ENCODE measurements at places on chromosomes 13 and 19. TPM values are rescaled to one million over a fixed set of nuclear protein-coding genes. Genes with fewer than 3 reads are reported as not detected.
A peak's percentile ranks its signal among the peaks of the same experiment; 100 is the strongest.

DNA sequence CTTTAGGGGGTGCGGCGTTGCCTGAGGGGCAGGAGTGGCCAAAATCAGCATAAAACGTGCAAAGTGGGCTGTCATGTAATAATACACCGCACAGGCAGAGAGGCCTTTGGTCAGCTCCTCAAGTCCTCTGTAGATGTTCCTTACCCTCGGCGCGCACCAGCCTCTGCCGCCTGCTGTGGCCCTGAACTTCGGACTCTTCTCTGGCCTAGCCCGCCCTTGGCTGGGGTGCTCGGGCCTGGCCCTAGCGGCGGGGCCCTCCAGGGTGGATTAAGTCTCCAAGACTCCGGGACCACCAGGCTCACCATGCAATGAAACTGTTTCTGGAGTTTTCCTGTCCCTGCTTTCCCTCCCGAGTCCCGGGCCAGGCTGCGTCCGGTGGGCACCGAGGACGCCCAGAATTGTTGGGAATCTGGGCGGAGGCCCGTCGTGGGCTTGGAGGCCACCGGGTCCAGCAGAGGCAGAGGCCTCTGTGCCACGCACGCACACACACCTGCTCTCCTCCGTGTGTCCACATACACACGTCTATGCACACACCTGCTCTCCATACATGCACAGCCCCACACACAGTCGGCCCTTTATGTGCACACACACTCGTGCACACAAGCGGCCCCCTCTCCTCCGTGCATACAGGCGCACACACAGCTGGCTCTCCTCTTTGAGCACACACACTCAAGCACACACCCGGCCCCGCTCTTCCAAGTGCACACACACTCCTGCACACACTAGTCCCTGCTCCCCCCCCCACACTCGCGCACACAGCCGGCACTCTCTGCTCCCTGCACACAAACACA is 1.5 kb upstream of the TFDP1 start:
- peaks cover 12% of the 10 kb centered on the region for H3K36me3 ChIP-seq
- H3K4me1 ChIP-seq: peaks cover 15% of the 10 kb centered on the region
- H3K4me3 ChIP-seq: no peak overlapping the region
- no peak for DNase-seq
- H3K27ac ChIP-seq: no peak overlapping the region

The ZNF737 gene
- 77.2 TPM for total RNA-seq

The ZNF446 gene
- total RNA-seq: 5.3 TPM

The DIRAS1 gene
- not detected for total RNA-seq

DNA sequence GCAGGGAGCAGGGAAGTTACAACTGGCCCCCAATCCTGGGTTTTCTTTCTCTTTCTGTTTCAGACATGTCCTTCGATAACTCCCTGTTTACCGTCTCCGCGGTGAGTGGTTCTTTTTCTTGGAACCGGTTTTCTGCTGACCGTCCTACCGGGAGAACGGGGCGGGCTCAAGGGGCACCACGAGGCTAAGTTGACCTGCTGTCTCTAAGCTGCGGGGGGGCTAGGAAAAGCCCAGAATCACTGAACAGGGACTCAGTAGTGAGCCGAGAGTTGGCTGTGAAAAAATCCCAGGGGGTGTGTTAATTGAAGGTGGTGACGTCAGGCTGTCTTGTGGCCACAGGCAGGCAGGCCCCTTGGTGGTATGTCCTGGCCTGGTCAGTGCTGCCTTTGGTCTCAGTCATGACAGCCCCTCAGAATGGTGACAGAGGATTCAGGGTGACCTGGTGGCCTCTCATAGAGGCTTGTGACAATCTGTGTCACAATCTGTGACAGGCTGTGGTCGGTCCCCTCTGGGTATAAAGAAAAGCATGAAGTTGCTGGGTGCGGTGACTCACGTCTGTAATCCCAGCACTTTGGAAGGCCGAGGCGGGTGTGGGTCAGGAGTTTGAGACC is 8.1 kb upstream of the CARM1 start:
- DNase-seq: peak; percentile 90
- H3K4me1 ChIP-seq: peaks cover 22% of the 10 kb centered on the region
- peak overlapping the region; percentile 77 for H3K27ac ChIP-seq

The CD33 gene
- 4.8 TPM for total RNA-seq

The SLC17A7 gene
- total RNA-seq: 1.1 TPM

- H3K36me3 ChIP-seq: peaks cover 5% of the 10 kb centered on the region
- H3K4me3 ChIP-seq: no peak overlapping the region
- no peaks in the 10 kb centered on the region for H3K27me3 ChIP-seq
- no peak overlapping the region for H3K27ac ChIP-seq
- no peak for DNase-seq
- peaks cover 18% of the 10 kb centered on the region for H3K4me1 ChIP-seq
Observed at GRCh38 chr13:99214232-99214631, 13.6 kb downstream of the UBAC2 start.

The TMEM38A gene
- 11.0 TPM for total RNA-seq

- peak overlapping the region; percentile 20 for H3K4me3 ChIP-seq
- no peaks in the 10 kb centered on the region for H3K36me3 ChIP-seq
- peak; percentile 66 for DNase-seq
- H3K4me1 ChIP-seq: peaks cover 25% of the 10 kb centered on the region
- peak overlapping the region; percentile 89 for H3K27ac ChIP-seq
- H3K27me3 ChIP-seq: no peaks in the 10 kb centered on the region
Observed at GRCh38 chr19:16293118-16294091, 31.2 kb upstream of the KLF2 start.

DNA sequence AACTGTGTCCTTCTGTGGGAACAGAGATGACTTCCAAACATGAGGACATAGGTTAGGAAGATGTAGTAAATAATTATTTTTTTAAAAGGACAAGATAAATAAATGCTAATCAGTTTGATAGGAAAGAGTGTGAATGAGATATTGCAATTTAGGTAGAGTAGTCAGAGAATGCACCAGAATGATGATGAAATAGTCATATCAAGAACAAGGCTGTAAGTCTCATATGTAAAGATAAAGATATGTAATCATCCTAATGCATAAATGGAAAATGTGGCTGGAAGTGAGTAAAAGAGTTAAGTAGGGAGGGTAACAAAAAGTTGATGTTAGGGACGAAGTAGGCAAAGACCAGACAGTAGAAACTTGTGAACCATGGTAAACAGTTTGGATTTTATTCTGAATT is 1041.7 kb upstream of the MIR17HG start:
- H3K27ac ChIP-seq: no peak overlapping the region
- H3K27me3 ChIP-seq: no peaks in the 10 kb centered on the region

- no peaks in the 10 kb centered on the region for H3K36me3 ChIP-seq
- H3K4me1 ChIP-seq: no peaks in the 10 kb centered on the region
- H3K27me3 ChIP-seq: no peaks in the 10 kb centered on the region
- H3K4me3 ChIP-seq: no peak overlapping the region
Observed at GRCh38 chr13:30705680-30706079, 29.7 kb upstream of the ALOX5AP start.

- peak; percentile 92 for DNase-seq
- H3K36me3 ChIP-seq: no peaks in the 10 kb centered on the region
- no peaks in the 10 kb centered on the region for H3K27me3 ChIP-seq
- H3K4me3 ChIP-seq: peak overlapping the region; percentile 74
- peak overlapping the region; percentile 76 for H3K27ac ChIP-seq
- peaks cover 23% of the 10 kb centered on the region for H3K4me1 ChIP-seq
Observed at GRCh38 chr19:38361633-38362075, 12.7 kb upstream of the PSMD8 start.

DNA sequence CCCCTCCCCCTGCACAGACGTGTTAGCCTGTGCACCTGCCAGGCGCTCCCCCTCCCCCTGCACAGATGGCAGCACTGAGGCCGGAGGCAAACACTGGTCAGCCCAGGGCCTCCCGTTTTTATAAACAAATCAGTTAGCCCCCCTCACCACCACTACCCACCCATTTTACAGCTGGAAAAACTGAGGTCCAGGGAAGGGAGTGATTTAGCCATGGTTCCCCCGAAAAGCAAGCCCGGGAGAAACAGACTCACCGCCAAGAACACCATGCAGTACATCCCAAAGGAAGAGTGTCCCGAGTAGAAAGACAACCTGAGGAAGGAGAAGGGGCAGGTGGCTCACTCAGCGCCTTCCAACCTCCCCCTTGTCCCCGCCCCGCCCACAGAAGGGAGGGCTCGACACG is 8.7 kb downstream of the PLPP2 start:
- H3K4me1 ChIP-seq: no peaks in the 10 kb centered on the region
- peaks cover 69% of the 10 kb centered on the region for H3K36me3 ChIP-seq
- DNase-seq: no peak
- no peaks in the 10 kb centered on the region for H3K27me3 ChIP-seq

DNA sequence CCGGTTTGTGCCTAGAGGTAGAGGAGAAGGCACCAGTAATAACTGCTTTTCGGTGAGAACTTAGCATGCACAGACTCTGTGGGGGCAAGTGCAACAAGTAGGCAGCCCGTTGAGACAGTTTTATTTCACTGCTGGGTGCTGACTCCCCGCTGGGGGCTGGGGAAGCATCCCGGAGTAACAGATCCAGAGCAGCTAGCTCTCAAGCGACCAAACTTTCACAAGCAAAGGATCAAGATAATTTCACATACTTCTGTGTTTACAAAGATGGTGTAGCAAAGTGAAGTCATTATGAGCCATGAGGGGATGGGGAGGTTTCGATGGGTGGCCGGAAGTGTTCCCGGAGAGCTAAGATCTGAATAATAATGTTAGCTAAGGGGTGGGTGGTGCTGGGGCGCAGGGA is 2.8 kb downstream of the NACC1 start:
- peaks cover 9% of the 10 kb centered on the region for H3K36me3 ChIP-seq
- H3K27ac ChIP-seq: no peak overlapping the region
- no peak for DNase-seq
- peaks cover 33% of the 10 kb centered on the region for H3K4me1 ChIP-seq
- H3K4me3 ChIP-seq: no peak overlapping the region

DNA sequence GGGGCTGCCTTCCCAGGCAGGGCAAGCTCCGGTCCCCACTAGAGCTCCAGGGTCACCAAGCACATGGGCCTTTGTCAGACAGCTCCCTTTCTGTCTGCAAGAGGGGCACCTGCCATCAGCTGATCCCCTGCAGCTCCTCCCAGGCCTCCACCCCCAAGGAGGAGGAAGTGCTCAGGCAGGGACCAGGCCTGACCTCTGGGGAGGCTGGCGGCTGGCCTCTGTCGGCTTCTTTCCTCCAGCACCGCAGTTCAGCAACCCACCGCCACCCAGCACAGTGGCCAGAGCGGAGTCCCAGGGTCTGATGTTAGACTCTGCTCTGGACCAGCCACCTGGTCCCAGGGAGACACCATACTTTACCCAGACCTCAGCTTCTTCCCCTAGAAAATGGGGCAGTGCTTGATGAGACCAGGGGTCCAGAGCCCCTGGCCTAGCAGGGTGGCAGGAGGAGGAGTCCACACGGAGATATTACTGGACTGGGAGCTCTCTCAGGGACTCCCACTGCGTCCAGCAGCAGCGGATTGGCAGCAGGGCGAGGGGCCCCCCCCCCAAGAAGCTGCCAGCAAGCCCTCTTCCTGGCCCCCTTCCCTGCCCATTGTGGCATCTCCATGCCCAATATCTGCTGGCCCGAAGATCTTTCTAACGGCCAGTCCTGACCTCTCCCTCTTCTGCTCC is 24.1 kb downstream of the NKPD1 start:
- H3K36me3 ChIP-seq: peaks cover 5% of the 10 kb centered on the region
- H3K27ac ChIP-seq: peak overlapping the region; percentile 67
- H3K4me3 ChIP-seq: no peak overlapping the region
- H3K4me1 ChIP-seq: peaks cover 24% of the 10 kb centered on the region

- peak overlapping the region; percentile 80 for H3K4me3 ChIP-seq
- H3K27me3 ChIP-seq: no peaks in the 10 kb centered on the region
- no peak overlapping the region for H3K27ac ChIP-seq
- peaks cover 21% of the 10 kb centered on the region for H3K4me1 ChIP-seq
- DNase-seq: no peak
Observed at GRCh38 chr13:23579896-23580683, 9.9 kb downstream of the TNFRSF19 start.

DNA sequence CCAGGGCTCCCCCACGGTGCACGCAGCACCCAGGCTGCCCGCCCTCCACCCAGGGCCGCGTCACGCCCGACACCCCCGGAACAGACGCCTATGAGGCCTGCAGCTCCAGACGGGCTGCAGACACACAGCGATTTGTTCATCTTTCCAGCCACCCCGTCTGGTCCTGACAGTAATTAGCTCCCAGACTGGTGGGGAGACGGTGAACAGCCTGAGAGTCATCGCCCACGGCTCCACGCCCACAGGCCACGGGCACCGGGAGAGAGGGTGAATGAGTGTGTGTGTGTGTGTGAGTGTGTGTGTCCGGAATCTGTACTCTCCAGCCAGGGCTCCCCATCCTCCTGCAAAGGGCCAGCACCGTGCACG is 18.1 kb downstream of the GADD45B start:
- H3K27ac ChIP-seq: peak overlapping the region; percentile 95
- DNase-seq: no peak
- H3K27me3 ChIP-seq: peaks cover 3% of the 10 kb centered on the region
- no peaks in the 10 kb centered on the region for H3K36me3 ChIP-seq

DNA sequence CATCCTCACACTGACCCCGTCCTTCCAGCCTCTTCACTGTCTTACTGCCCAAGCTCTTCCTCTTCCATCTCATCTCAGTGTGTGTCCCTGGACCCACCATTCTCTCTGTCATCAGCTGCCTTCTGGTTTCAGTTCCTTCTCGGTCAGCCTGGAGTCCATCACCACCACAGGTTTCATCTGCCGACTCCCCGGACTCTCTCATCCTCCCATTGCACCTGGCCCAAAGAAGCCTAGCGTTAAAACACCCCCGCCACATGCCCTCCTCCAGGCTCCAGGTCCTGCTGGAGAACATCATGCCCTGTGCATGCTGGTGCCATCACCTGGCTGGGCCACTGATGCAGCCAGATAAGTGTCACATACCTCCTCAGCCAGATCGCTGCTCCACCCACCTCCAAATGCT is 122.1 kb upstream of the GPR12 start:
- H3K4me1 ChIP-seq: no peaks in the 10 kb centered on the region
- H3K4me3 ChIP-seq: no peak overlapping the region
- no peaks in the 10 kb centered on the region for H3K36me3 ChIP-seq
- H3K27ac ChIP-seq: no peak overlapping the region
- no peak for DNase-seq
